Activated naive CD4-positive, alpha-beta T cell treated with anti-CD3 and anti-CD28 coated beads, Interleukin-2, amount 10 ng/mL, durations not matched to agents 7 days and 5 days (primary cell): ENCODE measurements at places on chromosomes 6 and 20.

- no peak for DNase-seq
Observed at GRCh38 chr20:47108994-47109393, 214.4 kb downstream of the EYA2 start.

GRCh38 chr6:52333840-52334200 is 28.1 kb upstream of the PAQR8 start:
- DNase-seq, result no peak

DNA sequence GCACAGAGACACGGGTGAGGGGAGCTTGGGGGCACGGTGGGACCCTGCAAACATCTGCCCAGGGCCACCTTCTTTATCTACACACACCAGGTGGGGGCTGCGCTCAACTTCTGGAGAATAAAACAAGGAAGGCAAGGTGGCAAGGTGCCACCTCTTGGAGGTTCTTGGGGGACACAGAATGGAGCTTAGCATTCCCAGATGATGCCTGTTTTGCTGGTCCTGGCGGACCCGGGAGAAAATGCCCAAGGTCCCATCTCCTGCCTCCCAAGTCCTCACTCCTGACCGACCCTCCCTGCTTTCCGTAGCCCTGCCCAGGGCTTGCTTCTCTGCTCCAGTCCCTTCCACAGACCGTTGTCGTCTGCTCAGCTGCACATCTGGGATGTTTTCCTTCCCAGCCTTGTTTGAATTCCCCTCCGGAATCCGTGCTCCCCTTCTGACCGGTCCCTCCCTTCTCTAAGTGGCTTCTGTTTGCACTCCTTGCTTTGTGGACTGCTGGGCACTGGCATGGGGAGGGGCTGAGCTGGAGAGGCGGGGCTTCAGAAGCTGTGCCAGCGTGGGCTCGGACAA is 13.1 kb downstream of the ITPR3 start:
- DNase-seq, result no peak

- DNase-seq, result no peak
Observed at GRCh38 chr6:91654357-91654756, 1067.5 kb upstream of the MAP3K7 start.

GRCh38 chr20:20303320-20303719 is 64.6 kb upstream of the INSM1 start:
- no peak for DNase-seq

DNA sequence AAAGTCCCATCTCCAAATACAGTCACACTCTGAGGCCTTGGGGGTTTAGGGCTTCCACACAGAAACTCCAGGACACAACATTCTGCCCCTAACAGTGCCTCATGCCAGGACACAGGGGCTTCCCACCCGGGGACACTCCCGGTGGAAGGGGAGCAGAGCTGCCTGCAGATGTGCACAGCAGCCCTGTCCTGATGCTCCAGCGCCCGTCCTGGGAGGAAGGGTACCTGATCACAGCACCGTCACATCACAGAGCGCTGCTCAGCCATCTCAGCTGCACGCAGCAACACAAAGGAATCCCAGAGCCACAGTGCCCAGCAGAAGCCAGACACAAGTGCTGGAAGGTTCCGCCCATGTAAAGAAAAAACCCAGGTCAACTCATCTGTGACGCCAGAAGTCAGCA is 156.7 kb downstream of the TAF4 start:
- DNase-seq, result no peak

DNA sequence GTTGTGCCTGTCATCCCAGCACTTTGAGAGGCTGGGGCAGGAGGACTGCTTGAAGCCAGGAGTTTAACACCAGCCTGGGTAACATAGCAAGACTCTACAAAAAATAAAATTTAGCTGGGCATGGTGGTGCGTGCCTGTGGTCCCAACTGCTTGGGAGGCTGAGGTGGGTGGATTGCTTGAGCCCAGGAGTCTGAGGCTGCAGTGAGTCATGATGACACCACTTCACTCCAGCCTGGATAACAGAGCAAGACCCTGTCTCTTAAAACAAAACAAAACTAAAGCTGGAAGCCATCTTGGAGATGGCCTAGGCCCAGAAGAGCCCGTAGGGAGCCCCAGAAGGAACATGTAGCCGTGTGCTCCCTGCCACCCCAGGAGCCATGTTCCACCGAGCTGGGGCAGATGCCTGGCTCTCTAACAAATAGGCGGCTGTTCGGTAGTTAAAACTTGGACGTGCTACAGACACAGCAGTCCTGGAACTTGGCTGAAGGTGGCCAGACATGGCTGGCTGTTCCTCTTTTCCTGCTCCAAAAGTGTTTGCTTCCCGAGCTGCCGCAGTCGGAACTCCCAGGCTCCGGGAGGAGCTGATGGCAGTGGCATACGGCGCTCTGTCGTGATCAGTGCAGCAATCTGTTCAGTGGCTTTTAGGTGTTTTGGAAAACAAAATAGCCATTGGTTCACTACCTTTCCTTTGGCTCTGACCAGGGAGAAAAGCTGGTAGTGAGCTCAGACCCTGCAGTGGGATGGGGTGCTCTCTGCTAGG is 37.0 kb downstream of the DYNLT1 start:
- no peak for DNase-seq

DNA sequence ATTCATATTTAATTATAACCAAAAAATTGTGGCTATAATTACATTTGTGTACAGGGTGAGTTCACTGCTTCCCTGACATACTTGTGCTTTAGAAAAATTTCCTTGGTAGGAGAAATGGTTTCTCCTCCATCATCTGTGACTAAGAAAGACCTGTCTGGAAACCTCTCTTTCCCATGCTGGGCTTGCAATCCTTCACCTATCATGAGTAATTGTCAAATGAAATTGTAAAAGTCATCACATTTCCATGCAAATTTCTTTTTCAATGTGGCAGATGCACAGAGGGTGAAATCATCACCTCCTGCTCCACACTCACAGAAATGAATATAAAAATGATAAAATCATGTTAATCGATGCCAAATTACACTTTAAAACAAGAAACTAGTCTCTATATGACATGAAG is 1.5 kb upstream of the SIRPB1 start:
- no peak for DNase-seq

DNA sequence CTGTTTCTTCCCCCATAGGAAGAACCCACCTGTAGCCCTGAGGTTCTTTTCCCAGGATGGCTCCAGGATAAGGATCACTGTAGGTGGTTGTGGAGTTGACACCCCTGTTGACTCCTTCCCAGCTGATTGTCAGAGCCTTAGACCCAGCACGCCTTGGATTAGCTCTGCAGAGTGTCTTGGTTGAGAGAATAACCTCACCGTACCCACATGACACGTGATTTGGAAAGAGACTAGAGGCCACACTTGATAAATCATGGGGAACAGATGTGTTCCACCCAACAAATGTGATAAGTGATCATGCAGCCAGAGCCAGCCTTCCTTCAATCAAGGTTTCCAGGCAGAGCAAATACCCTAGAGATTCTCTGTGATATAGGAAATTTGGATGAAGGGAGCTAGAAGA is 12.2 kb downstream of the BTN3A1 start:
- DNase-seq, result no peak

DNA sequence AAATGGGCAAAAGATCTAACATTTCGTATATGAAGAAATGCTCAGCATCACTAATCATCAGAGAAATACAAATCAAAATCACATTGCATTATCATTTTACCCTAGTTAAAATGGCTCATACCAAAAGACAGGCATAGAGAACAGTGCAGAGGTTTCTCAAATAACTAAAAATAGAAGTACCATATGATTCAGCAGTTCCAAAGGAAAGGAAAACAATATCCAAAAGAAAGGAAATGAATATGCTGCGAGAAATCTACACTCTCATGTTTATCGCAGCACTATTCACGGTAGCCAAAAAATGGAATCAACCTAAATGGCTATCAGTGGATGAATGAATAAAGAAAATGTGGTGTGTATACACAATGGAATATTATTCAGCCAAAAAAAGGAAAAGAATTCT is 63.5 kb downstream of the VTA1 start:
- no peak for DNase-seq

DNA sequence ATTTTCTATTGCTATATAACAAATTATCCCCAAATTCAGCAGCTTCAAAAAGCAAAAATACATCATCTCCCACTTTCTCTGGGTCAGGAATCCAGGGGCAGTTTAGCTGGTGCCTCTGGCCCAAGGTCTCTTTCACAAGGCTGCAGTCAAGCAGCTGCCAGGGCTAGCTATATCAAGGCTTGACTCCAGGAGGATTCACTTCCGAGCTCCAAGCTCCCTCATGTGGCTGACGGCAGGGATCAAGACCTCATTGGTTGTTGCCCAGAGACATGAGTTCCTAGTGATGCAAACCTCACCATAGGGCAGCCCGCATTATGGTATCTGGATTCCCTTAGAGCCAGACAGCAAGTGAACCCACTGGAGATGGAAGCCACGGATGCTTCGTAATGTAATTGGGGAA is 1.3 kb upstream of the VNN1 start:
- no peak for DNase-seq

- no peak for DNase-seq
Observed at GRCh38 chr6:126210398-126211075, 129.4 kb upstream of the CENPW start.

GRCh38 chr6:167311286-167311685 is 13.6 kb upstream of the TTLL2 start:
- no peak for DNase-seq

- DNase-seq, result no peak
Observed at GRCh38 chr6:15166121-15166520, 79.7 kb upstream of the JARID2 start.

GRCh38 chr6:7101290-7101689 is 6.5 kb upstream of the RREB1 start:
- no peak for DNase-seq

DNA sequence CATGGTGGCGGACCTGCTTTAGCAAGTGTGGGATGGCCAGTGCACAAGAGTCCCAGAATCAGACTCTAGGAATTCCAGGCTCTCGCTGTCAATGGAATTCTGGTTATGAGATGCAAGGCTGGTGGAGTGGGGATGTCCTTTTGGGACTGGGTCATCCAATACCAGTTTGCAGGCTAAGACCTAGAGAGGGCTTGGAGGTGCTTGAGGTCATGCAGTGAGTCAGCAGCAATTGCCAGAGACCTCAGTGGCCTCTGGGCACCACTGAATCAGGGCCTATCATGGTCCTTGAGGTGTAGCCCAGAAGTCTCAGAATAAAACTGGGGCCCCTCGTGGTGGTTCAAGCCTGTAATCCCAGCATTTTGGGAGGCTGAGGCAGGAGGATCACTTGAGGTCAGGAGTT is 1.4 kb upstream of the SCRT2 start:
- no peak for DNase-seq

GRCh38 chr20:50554694-50555579 is 44.8 kb downstream of the PTPN1 start:
- no peak for DNase-seq

GRCh38 chr20:44014807-44015732 is 100.4 kb downstream of the TOX2 start:
- no peak for DNase-seq

- no peak for DNase-seq
Observed at GRCh38 chr20:24699321-24700165, 230.1 kb downstream of the SYNDIG1 start.

DNA sequence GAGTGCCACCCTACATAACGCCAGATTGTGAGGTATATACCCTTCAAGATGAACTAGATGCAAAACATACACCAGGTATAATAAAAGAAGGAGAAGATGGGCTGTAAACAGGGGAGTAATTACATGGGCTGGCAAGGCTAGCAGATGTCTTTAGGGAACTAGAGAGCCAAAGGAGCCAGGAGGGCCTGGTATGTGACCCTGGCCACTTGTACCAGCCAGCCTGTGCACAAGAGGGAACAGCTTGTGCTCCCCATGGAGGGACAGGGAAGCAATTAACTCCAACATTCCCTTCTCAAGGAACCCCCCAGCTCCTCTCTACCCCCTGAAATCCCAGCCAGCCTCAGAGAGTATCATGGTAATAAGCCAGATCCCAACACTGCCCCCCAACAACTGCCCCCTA is 139.9 kb downstream of the HIVEP2 start:
- DNase-seq, result no peak

DNA sequence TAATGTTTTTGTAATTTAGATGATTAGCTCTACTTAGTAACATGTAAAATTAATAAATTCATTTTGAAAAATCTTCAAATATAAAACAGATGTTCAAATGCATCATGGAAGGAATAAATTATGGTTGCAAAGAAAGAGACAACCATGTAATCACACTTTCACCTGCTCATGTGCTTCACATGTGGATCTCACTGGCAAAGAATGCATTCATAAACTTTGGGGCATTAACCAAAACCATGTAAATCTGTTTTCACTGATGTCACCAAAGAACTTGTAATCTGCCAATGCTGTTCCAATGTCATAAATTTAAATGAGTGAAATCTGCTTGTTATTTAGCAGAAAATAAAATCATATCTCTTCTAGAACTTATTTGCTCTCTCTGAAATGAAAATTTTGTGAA is 142.7 kb downstream of the TENT5A start:
- no peak for DNase-seq
